ENCODE measurements at places on chromosomes 3 and 15.

- no peak for DNase-seq
Observed at GRCh38 chr3:39917065-39917773, 107.8 kb downstream of the MYRIP start.

- no peak for DNase-seq
Observed at GRCh38 chr15:101486696-101487459, 2.6 kb downstream of the PCSK6 start.

- DNase-seq = no peak
Observed at GRCh38 chr3:172447611-172448579, at the start of gene GHSR. GHSR (minus strand) TSS chr3:172448456; CDS start chr3:172448413, 43 bp downstream.

DNA sequence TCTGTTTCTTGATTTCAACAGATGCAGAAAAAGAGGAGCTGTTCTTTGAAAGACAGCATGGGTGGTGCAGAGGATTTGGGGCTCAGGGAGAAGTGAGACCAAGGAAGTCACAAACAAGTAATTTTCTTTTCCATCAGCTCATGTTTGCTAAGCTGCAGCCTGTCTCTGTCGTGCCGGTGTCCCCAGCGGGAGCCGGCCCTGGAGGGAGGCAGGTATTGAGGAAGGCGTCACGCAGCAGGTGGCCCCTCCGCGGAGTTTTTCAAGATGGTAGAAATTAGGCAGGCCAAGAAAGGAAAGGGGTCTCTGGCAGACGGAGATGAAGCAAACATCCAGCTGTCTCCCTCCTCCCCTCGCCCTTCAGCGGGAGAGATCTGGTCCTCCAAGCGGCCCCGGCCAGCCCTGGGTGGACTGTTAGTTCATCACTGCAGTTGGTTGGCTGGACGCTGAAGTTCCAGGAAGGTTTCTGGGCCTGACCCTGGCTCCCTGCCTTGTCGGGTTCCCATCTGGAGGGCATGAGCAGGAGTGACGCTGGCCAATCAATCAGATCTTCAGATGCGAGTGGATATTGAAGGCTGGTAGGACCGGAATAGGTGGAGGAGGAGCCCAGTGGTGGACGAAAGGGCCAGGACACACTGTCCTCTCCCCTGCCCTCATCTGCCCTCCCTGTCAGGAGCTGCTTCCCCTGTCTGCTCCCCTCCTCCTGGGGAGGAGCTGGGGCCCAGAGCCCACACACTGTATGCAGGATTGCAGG lies 27.7 kb upstream of the MUC4 start:
- DNase-seq = no peak

DNA sequence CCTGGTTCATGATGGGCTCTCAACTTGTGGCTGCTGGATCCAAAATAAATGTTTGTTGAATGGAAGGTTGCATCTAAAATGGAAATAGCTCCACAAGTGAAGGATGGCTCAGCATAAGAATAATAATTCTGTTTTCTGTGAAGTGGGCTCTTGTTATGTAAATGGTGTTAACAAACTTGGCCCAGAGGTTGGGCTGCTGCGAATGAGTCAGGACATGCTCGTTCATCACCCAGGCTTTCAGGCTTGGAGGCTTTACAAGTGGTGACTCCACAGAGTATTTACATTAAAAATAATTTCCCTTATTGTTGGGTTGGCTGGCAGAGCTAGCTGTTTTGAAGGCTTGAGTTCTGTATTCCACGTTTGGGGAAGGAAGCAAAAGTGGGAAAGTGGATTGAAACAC lies 60.5 kb downstream of the ITGB5 start:
- no peak for DNase-seq

DNA sequence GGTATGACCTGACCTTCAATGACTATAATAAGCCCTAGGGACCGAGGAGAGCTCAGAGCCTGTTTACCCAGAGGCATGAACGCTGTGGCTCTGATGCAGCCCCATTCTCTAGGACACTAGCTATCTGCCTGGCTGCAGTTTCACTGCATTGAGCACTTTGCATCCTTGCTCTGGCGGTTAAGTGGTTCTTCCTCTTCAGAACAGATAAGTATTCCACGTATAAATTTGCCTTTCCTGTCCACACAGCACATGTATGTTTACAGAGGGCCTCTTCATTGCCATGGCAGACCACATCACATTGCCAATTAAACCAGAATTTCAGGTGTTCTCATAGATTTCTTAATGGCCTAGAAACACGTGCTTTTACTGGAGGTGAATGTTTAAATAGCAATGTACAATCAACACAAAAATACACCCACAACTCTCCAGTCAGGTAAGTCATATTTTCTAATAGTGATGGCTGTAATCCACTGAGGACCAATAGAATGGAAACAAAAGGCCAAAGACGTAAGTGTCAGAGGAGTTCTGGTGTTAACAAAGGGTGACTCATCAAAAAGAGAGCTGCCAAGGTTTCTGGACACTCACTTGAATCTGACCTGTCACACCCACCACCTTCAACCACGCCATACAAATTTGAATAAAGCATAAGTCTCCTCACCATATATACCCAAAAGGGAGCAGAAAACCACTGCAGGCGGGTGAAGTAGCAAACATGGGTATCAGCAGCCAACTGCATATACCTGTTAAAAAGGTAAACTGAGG lies 553.4 kb downstream of the OCA2 start:
- peak; percentile 32 for DNase-seq

DNA sequence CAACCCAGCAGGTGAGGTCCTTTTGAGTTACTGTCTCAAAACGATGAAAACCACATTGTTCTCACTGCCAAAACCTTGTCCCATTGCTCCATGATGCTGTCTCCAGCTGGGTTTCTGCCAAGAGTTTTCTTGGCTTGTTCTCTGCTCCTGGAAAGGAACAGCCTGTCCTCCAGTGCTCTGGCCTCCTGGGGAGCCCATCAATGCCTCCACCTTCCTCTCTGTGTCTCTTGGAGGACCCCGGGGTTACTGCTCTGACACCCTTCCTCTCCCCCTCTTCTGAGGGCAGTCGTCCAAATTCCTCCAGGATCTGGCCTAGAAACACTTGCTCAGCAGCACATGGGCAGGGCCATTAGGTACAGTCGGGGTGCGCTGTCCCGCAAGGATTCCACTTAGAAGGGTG lies 63.9 kb upstream of the RGMA start:
- DNase-seq = no peak

- DNase-seq = no peak
Observed at GRCh38 chr3:34155666-34156065, 357.2 kb downstream of the PDCD6IP start.

- no peak for DNase-seq
Observed at GRCh38 chr3:25960776-25961175, 170.9 kb downstream of the OXSM start.

DNA sequence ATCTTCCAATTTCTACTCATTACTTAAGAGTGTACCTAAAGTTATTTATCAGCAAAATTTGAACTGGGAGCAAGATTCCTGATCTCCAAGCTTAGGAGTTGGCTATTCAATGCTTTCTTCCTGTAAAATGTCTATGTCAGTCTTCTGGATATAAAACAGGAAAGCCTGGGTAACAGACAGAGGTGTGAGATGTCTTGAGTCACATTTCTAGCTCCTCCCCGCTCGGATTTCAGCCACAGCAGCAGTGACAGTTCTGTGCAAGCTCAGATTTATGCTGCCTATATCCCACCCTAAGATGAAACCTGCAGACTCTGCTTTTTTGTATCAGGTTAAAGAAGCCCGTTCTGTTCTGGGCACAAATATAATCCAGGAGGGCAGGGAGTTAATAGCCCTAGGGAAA lies 2.1 kb upstream of the ARMC8 start:
- no peak for DNase-seq

GRCh38 chr15:77832874-77833273 lies 200.2 kb upstream of the LINGO1 start:
- no peak for DNase-seq

GRCh38 chr15:38068626-38069391 lies 134.4 kb downstream of the TMCO5A start:
- DNase-seq = no peak

- DNase-seq = no peak
Observed at GRCh38 chr3:152977366-152977765, 142.4 kb downstream of the P2RY1 start.

- no peak for DNase-seq
Observed at GRCh38 chr3:119508172-119508845, 10.0 kb downstream of the TIMMDC1 start.

- no peak for DNase-seq
Observed at GRCh38 chr3:4517643-4518311, 24.6 kb downstream of the ITPR1 start.

- no peak for DNase-seq
Observed at GRCh38 chr3:197599089-197599765, 43.5 kb upstream of the BDH1 start.

GRCh38 chr3:58342676-58343075 lies 10.0 kb downstream of the PXK start:
- no peak for DNase-seq

GRCh38 chr15:89203705-89204273 lies 17.6 kb downstream of the RLBP1 start:
- no peak for DNase-seq

DNA sequence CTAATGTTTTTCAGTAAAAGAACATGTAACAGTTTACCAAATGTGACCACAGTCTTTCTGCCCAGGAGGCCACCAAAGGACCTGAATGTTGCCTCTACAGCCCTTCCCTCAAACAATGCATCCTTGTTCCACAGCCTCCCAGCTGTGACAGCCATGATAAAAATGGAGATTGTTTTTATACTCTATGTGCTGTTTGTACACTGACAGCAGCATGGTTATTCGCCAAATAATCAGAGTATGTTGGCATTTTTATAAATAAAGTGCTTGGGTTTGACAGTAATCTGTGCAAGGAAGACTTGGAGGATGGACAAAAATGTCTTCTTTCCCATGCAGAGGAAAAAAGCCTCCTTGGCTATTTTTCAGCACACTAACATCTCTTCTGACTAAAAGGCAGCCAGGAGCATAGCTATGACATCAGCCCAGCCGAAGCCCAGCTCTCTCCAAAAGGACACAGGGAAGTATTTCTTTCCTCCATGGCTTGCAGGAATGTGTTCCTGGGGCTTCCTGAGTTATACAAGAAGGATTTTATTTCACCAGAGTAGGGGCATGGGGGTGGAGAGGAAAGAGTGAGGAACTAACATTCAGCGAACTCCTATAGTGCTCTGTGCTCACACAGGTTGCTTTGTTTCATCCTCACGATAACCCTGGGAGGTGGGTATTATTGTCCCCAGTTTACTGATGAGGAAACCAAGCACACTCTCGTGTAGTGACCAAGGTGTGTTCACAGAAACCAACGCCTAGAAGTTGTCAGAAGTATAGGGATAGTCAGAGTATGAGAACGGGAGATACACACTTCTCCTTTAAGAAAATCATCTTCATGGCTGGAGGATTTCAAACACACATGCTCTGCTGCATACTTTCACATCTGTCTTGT lies 339.7 kb downstream of the MECOM start:
- DNase-seq = no peak

- no peak for DNase-seq
Observed at GRCh38 chr3:121735047-121735696, 14.4 kb downstream of the GOLGB1 start.

GRCh38 chr15:60523056-60523455 lies 44.1 kb upstream of the ICE2 start:
- DNase-seq = no peak

- no peak for DNase-seq
Observed at GRCh38 chr3:187616307-187616972, 53.8 kb downstream of the SST start.

DNA sequence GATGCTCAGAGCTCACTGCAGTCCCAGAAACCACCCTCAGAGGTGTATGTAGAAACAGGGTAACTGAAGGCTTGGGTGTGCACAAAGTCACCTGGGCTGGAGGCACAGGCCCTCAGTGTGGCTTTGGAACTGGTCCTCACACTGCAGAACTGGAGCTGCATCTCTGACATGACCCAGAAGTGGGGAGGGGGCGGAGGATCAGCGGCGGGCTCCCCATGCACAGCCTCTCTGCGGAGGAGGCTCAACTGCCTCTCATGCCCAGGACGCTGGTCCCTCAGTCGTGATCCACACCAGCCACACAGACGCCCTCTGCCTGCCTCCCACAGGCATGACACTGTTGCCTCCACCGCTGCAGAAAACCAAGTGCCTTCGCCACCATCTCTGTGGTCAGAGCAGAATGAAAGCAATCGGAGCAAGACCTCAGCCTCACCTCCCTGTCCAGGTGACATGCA lies 73.7 kb downstream of the TM2D3 start:
- DNase-seq = no peak

GRCh38 chr3:187213616-187214015 lies 16.3 kb downstream of the RTP1 start:
- DNase-seq = no peak

GRCh38 chr15:68704496-68705021 lies 116.1 kb downstream of the ANP32A start:
- DNase-seq = no peak

GRCh38 chr3:50617911-50618481 lies 1.0 kb downstream of the MAPKAPK3 start:
- DNase-seq = no peak

- DNase-seq = no peak
Observed at GRCh38 chr15:32824777-32825176, 107.0 kb downstream of the GREM1 start.

DNA sequence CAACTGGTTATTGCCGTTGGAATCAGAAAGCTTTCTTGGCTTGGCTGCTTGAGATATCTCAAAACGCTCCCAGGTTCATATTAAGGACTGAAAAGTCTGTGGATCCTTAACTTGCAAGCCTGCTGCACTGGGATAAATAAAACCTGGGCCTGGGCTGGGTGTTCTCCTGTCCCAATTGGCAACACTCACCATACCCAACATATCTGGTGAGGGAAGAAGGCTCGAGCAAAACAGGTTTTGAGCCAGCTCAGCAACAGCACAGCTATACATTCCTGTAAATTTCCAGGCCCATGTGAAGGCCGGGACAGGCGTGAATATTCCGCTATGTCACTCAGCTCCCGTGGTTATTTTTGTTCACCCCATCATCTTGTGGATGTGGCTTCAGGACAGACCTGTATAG lies 169.0 kb upstream of the BCL6 start:
- no peak for DNase-seq

- DNase-seq = no peak
Observed at GRCh38 chr15:89401631-89402517, 67.2 kb upstream of the POLG start.

DNA sequence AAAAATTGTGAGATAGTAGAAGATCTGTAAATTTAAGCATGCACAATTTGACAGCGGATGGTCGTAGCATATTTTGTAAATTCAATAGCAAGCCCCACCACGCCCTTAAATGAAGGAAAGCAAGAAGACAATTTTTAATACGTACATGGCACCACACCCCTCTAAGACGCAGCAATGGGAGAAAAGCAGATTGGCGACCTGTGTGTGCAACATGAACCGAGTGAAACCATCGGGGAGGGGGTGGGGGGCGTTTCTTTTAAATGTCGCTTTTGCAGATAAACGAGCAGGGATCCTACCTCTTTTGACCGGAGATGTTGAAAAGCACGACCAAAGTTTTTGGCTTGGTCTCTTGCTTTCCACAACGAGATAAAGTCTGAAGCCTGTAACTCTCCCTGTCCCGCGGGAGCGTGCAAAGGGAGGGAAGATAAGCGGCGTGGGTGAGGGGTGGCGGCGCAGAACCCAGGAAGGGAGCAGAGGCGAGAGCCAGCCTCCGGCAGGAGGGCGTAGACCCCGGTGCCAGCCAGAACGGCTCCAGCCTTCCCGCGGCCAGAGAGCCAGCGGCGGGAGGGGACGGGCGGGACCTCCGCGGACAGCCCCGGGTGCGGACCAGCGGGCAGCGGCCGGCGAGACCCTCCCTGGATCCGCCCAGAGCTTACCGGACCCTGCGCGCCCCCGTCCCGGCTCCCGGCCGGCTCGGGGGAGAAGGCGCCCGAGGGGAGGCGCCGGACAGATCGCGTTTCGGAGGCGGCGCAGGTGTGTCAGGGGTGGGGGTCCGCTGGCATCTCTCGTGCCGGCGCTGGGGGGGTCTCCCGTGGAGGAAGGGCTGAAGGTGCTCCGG lies at the start of gene CHL1:
Gene CHL1 (plus strand): TSS at position 453 of the 838 bp plus-strand sequence. CDS start 123,014 bp downstream, outside the sequence.
- peak; percentile 12 for DNase-seq

- no peak for DNase-seq
Observed at GRCh38 chr3:13887495-13888300, 7.8 kb upstream of the WNT7A start.

All from NCI-H187 (cell line).